ENCODE measurements at places on chromosomes 16 and 17. TPM values are rescaled to one million over a fixed set of nuclear protein-coding genes. Genes with fewer than 3 reads are reported as not detected.

GRCh38 chr16:4245077-4245791 is 3.4 kb upstream of the SRL start:
- peaks cover 17% of the 10 kb centered on the region for H3K4me1 ChIP-seq
- no peak overlapping the region for H3K4me3 ChIP-seq
- DNase-seq = no peak
- peak overlapping the region; percentile 40 for H3K27ac ChIP-seq
- H3K36me3 ChIP-seq = no peaks in the 10 kb centered on the region
- no peaks in the 10 kb centered on the region for H3K27me3 ChIP-seq

DNA sequence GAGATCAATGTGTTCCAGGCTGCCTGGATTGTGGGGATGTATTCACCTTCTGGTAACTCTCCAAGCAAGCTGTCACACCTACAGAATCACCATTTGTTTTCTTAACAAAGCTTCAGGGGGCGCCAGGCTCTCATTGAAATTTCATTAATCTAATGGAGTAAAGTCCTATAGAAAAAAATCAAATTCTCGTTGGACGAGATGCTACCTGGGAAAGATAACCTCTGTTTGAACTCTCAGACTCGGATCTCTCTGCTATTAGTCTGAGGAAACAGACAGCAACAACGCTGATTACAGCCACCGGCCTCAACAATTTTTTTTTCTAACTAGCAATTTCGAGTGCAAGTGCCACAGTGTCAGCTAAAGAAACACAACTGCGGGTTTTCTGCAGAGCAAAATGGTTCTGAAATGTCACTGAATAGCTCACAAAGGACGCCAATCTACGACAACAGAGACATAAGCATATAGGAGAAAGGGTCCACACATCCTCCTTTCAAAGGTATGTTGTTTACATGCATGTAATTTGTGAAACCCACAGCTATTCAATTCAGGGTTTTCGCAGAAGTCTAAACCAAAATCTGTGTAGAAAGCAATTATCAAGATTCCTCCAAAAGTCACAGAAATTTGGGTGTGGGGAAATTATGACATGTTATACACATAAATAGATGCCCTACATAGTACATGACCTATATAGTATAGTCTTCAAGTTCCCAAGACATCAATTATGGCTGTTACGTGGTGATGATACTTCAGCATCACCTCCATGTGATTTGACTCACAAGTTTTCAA is 135.8 kb downstream of the SKAP1 start:
- no peak overlapping the region for H3K4me3 ChIP-seq
- no peaks in the 10 kb centered on the region for H3K4me1 ChIP-seq
- peaks cover 92% of the 10 kb centered on the region for H3K27me3 ChIP-seq
- H3K27ac ChIP-seq = no peak overlapping the region
- no peaks in the 10 kb centered on the region for H3K36me3 ChIP-seq

- H3K27me3 ChIP-seq = peaks cover 16% of the 10 kb centered on the region
- no peak for DNase-seq
Observed at GRCh38 chr17:27217631-27218030, 76.3 kb upstream of the WSB1 start.

- H3K36me3 ChIP-seq = no peaks in the 10 kb centered on the region
- H3K27ac ChIP-seq = no peak overlapping the region
- no peak for DNase-seq
- no peaks in the 10 kb centered on the region for H3K4me1 ChIP-seq
Observed at GRCh38 chr16:48210747-48211146, 33.4 kb upstream of the LONP2 start.

Gene ITGB3
- 0.09 TPM for total RNA-seq
